ENCODE measurements at places on chromosomes 11 and 22.

GRCh38 chr11:86999388-86999787, 38.3 kb upstream of the TMEM135 start:
- DNase-seq = no peak

GRCh38 chr11:70470127-70470526, 71.8 kb downstream of the CTTN start:
- no peak for DNase-seq

GRCh38 chr11:118448294-118448693, 12.0 kb downstream of the KMT2A start:
- DNase-seq = no peak

DNA sequence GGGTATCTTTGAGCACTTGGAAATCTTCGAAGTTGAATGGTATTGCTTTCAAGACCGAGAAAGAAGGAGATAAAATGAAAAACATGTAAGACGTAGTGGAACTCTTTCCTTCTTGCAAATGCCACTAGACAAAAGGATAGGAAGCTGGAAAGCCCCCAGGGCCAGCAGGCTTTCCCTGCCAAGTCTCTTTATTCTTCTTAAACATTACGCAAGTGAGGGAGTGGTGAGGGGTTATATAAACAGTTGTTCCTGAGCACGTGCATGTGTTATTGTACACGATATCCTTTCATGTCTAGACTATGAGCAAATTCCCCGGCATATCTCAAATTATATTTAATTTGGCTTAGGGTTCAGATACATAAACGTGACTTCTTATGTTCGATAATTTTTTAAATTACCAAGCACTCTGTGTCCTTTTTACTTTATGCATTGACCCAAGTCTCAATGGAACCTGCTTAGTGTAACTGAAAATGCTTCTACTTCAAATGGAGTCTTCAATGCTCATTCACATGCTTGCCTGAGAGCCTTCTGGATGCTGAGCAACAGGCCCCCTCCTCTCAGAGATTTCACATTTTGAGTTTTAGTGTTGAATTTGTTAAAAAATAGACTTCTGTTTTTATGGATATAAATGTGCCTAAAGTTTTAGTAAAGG, 59.0 kb downstream of the PPP2R1B start:
- DNase-seq = no peak

- peak; percentile 56 for DNase-seq
Observed at GRCh38 chr11:44309478-44310205, at the start of gene ALX4. ALX4 (minus strand) TSS chr11:44310139; CDS start chr11:44310062, 77 bp downstream.

GRCh38 chr11:131204765-131205380, 165.5 kb upstream of the NTM start:
- DNase-seq = no peak

DNA sequence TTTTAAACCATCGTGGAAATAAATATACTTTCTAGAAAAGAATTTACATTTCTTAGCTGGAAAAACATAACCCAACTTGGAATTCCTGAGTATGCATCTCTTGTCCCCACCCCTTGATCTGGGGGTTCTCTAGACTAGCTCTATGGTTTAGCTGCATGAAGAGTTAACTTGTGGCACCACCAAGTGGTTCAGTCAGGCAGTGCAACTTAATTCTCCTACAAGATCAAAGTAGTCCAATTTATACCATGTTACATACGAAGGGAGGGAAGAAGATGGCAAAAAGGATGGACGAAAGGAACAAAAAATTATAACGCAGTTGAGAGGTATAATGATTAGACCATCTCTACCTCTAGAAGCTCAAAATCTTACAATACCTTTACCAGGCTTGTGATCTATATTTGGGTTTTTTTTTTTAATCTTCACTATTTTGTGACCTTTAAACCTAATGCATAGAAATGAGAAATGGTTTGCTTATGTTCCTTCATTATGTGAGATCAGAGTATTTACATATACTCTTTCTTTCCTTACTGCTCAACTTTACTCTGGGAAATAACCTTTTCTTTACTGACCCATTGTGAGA, 28.5 kb upstream of the ALKBH3 start:
- peak; percentile 70 for DNase-seq

DNA sequence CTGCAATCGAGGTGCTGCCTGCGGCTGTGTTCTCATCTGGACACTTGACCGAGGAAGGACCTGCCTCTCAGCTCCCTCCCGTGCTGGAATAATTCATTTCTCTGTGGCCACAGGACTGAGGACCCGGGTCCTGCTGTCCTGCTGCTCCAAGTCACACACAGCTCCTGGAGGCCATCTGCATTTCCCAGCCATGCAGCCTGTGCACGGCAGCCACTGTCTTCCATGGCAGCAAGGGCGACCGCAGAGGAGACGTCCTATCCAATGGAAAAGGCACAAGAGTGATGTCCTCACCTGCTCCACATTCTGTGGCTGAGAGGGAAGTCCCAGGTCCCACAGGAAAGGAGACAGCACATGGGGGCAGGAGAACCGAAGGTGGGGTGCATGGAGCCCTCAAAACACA, 495.8 kb downstream of the BRD1 start:
- DNase-seq = no peak

DNA sequence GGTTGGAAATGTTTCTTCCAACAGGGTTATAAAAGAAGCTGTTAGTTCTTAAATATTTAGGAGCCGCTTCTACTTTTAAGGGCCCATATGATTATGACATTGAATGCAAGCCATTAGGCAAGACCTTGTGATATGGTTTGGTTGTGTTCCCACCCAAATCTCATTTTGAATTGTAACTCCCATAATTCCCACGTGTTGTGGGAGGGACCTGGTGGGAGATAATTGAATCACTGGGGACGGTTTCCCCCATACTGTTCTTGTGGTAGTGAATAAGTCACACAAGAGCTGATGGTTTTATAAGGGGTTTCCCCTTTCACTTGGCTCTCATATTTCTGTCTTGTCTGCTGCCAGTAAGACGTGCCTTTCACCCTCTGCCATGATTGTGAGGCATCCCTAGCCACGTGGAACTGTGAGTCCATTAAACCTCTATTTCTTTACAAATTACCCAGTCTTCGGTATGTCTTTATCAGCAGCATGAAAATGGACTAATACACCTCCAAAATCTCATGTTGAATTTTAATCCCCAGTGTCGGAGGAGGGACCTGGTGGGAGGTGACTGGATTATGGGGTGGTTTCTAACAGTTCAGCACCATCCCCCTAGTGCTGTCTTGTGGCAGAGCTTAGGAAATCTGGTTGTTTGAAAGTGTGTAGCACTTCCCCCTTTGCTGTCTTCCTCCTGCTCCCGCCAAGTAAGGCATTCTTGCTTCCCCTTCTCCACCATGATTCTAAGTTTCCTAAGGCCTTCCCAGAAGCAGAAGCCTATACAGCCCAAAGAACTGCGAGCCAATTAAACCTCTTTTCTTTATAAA, 4.3 kb downstream of the CD59 start:
- DNase-seq = peak; percentile 44

- peak; percentile 3 for DNase-seq
Observed at GRCh38 chr22:40560551-40560950, 76.0 kb downstream of the MRTFA start.

DNA sequence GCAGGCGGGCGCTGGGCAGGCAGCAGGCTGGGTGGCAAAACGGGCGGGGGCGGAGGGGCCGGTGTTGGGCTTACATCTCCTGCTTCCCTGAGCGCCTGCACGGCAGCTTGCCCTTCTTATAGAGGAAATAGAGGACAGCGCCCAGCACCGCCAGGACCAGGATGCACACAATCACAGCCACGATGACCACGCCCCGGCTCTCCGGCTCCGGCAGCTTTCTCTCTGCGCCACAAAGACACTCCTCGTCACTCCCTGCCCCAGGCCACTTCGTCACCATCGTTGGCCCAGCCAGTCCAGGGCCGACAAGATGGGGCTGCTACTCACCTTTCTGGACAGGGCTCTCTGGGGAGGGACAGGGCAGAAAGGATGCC, 6.3 kb downstream of the MCAM start:
- no peak for DNase-seq

GRCh38 chr11:65378208-65378927, 4.1 kb downstream of the SLC25A45 start:
- no peak for DNase-seq

GRCh38 chr11:46637546-46637945, 20.2 kb downstream of the ATG13 start:
- no peak for DNase-seq

GRCh38 chr11:96173422-96173821, 169.6 kb downstream of the MAML2 start:
- no peak for DNase-seq

DNA sequence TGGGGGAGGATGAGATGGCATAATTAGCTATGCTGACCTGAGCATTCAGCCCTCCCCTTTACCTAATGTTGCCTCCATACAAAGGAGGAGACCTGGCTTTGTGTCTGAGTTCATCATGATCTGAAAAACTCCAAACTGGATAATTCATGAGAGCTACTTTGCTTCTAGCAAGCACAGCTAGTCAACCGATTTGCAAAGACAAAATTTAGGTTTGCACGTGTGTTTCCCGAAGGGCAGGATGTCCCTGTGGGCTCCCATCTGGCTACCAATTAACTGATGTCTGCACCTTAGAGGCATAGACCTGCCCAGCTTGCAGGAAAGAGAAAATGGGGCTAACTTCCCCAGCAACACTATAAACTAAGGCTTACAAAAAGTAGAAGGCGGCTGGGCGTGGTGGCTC, 42.2 kb upstream of the POU2AF1 start:
- no peak for DNase-seq

Measured in stimulated activated CD4-positive, alpha-beta T cell treated with anti-CD3 and anti-CD28 coated beads, Interleukin-2, amount 100 ng/mL, for 24 hours (primary cell).